ENCODE measurements at places on chromosomes 7 and 10.

DNA sequence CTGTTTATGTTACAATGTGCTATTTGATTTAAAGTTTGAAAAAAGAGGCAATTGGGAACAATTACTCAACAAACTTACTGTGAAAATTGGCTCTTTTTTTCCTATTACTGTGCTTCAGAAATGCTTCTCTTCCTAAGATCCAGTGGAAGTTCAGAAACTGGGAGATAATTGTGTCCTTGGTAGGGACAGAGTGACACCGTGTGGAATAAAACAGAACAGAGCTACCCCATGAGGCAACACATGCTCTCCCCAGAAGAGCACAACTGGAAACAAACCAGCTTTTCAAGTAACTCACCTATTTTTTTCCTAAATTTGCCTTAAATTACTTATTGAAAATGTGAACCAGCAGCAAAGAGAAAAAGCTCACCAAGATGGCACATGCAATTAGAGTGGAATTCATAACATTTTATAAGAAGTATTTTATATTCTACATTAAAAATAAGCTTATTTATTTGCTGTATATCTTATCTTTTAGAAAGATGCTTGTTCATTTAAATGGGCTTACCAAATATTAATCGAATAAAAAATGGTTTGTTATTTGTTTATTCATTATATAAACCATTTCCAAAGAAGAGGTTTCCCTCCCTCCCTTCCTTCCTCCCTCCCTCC lies 346.1 kb upstream of the ANKRD30A start:
- no peak for DNase-seq

- DNase-seq: no peak
Measured at GRCh38 chr10:28624351-28624750, 53.0 kb upstream of the BAMBI start.

DNA sequence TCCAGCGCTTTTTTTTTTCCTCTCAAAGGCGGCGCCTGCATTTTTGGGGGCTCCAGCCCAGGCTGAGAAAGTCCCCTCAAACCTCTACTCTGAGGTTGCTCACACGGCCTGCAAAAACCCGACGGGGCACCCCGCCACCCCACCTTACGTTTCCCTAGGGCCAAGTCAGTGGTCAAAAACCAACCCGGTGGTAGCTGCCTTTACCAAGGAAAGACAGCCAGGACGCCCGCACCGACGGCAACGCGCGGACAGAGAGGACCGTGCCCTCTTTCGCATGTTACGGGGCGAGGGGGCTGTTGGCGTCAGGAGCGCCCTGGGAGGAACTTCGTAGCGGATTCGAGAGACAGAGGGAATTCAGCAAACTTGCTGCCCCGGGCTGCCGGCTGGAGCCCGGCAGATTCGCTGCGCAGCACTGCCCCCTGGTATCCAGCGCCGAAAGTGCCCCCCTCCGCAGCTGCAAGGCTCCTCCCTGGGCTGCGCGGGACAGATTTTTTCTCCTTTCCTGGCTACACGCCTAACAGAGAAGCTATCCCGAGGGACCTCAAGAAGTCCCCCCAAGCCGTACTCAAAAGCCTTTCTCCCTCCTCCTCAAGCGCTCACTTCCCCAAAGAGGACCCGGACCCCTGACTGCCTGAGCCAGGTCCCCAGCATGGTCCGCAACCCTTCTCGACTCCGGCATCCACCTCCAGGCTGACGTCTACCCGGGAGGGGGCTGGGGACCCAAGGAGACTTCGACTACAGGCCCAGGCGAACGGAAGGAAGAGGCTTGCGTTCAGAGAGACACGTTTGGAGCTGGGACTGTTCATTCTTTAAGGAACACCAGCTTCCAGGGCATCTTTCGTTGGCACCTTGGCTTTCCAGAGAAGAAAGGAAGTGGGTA lies 27.7 kb upstream of the VAX1 start:
- DNase-seq: peak; percentile 30

DNA sequence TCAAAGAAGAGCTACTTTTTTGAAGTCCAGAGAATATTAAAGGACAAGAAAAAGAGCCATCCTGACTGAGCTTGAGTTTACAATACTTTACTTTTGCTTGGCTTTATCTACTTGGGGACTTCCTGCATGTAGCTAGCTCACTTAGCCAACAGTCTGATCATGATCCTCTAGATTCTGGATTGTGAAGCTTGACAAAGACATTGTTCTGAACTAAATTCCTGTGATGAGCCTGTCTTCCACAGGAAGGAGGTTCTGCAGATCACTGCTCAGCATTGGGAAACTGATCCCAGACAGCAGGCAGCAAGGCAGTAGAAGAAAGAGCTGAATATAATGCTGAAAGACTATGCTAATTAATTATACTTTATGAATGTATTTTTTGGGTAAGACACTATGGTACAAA lies 296.4 kb downstream of the DGKB start:
- DNase-seq: no peak

DNA sequence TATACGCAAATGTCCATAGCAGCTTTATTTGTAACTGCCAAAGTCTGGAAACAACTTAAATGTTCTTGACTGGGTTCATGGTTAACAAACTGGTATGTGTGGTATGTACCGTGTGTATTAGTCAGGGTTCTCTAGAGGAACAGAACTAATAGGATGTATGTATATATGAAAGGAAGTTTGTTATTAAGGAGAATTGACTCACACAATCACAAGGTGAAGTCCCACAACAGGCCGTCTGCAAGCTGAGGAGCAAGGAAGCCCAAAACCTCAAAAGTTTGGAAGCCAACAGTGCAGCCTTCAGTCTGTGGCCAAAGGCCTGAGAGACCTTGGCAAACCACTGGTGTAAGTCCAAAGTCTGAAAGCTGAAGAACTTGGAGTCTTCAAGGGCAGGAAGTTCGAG lies 66.8 kb downstream of the TMEM168 start:
- no peak for DNase-seq

GRCh38 chr7:2120841-2121830 lies 111.6 kb downstream of the MAD1L1 start:
- DNase-seq: no peak

GRCh38 chr10:77798940-77799339 lies 127.6 kb downstream of the DLG5 start:
- no peak for DNase-seq

- no peak for DNase-seq
Measured at GRCh38 chr10:98078774-98079173, 48.4 kb upstream of the CRTAC1 start.

DNA sequence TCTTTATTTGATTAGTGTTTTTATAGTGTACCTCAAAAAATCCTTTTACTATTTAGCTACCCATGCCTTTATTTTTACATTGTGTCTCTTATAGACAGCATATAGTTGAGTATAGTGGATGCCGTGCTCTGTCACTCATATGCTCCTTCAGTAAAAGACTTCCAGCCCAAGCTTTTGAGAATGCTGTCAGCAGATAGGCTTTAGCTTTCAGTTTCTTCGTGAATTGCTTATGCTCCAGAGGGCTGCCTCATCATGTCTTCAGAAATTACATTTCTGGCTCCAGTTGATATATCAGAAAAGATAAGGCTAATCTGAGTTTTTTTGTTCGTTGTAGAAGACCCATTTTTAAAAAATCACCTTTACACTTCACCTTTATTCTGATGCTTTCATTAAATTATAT lies 332.0 kb downstream of the NXPH1 start:
- DNase-seq: no peak

- DNase-seq: no peak
Measured at GRCh38 chr7:80429181-80429580, 82.7 kb downstream of the GNAT3 start.

GRCh38 chr7:156968183-156968582 lies 18.7 kb downstream of the NOM1 start:
- DNase-seq: no peak

DNA sequence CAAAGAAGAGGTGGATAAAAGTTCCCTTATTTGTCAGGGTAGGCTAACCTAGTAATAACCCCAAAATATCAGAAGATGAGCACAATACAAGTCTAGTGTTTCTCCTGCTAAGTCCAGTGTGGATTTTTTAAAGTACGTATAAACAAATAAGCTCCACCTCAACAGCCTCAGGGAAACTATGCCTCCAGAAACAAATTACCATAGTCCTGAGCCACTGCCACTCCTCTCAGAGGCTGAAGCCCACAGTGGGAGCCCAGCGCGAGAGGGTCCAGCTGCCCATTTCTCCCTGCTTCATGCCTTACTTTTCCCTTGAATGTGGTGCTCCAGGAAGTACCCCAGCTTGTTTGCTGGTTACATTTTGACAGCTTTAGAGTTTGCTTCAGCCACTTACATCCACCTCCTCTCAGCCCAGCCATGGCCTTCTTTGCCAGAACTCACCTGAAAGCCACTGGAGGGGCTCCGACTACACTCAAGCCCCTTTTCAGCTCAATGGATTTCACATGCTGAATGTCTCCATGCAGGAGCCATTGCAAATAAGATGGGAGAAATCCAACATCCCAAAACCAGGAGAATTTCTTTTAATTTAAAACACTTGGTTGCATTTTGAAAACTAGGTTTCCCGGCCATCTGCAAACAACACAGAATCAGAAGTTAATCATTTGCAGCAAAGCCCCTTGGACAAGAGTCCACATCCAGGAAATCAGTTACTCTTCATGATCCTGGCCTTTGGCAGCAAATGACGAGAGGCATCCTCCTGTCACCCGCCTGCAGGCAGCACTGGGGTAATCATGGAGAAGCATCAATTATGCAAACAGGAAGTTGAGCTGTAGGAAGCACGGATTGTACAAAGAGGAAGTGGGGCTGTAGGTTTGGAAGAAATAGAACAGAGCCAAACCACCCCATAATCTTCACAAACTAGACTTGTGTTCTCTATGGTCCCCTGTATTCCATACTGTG lies 138.1 kb downstream of the HERPUD2 start:
- no peak for DNase-seq

GRCh38 chr10:131670341-131670740 lies 230.5 kb upstream of the PPP2R2D start:
- no peak for DNase-seq

DNA sequence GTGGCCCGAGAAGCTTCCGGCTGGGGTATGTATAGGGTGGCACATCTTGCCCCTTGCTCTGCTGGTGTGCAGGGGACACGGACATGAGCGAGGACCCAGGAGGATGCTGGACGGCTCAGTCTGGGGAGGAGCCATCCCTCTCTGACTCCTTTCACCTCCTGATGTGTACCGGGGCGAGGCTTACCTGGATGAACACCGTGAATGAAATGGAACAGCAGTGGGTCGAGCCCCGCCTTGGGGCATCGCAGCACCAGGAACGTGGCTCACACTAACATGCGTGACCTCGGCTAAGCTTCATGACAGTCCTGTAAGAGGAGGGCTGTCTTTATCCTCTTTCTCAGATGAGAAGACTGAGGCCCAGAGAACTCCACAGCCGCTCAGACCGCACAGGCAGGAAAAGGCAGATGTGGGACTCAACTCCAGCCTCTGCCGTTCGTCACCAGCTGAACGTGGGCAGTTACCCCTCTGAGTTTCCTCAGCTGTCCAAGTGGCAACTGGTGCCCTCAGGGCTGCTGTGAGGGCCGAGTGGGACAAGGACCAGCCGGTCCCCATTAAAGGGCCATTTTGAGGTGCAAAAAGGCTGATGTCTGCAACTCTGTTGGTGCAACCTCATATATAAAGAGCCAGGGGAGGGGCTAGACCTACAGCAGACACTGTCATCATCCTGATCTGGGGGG lies 54.5 kb downstream of the INSIG1 start:
- DNase-seq: no peak

GRCh38 chr10:48224296-48224695 lies 50.2 kb downstream of the FRMPD2 start:
- DNase-seq: no peak

- DNase-seq: no peak
Measured at GRCh38 chr7:47604496-47604890, 22.6 kb upstream of the TNS3 start.

DNA sequence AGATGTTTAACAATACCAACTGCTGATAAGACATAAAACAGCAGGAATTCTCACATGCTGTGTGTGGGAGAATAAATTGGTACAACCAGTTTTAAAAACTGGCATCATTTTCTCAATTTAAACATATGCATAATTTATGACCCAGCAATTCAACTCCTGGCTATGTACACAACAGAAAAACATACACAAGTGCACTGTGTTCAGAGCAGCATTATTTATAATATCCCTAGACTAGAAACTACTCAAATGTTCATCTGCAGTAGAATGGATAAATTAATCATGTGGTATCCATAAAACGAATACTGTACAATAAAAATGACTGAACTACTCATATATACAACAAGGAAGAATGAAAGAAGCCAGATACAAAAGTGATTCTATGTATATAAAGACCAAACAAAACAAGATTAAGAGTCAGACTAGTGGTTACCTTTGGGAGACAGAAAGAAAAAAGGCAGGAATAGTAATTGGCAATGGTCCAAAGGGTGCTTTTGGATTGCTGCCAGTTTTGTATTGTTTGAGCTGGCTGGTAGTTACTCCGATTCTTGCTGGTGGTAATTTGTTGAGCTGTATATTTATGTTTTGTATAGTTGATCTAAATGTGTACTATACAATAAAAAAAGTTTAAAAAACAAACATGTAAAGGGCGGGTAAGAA lies 306.0 kb downstream of the TFEC start:
- DNase-seq: no peak

DNA sequence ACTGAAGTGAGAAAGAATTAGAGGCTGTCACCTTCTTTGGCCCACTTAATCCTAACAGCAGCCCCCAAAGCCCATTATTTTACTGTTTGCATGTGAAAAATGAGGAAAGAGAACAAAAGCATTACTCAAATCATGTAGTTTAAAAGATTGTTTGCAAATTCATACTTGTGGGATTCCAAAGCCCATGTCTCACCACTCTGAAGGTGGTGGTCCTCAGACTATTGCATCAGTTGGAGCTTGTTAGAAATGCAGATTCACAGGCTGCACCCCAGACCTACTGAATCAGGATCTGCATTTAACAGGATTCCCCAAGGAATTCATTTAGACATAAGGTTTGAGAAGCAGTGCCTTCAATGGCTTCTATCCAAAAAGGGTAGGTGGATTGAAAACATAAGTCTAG lies 93.7 kb upstream of the PDE1C start:
- DNase-seq: no peak

Data from activated CD4-positive, alpha-beta T cell treated with anti-CD3 and anti-CD28 coated beads, Interleukin-2, Interleukin-6, amounts not matched to agents 100 ng/mL and 50 ng/mL, durations not matched to agents 16 hours and 8 hours (primary cell).